Fibroblast of the conjunctiva (primary cell): ENCODE measurements at places on chromosomes 1 and 21.

- DNase-seq: no peak
Measured at GRCh38 chr1:72678683-72679082, 396.3 kb upstream of the NEGR1 start.

GRCh38 chr21:41858466-41859296 is 20.5 kb downstream of the PRDM15 start:
- DNase-seq: no peak

- no peak for DNase-seq
Measured at GRCh38 chr1:163697137-163697536, 375.4 kb downstream of the NUF2 start.

GRCh38 chr21:37117204-37117603 is 44.1 kb downstream of the TTC3 start:
- DNase-seq: no peak

- no peak for DNase-seq
Measured at GRCh38 chr1:248792342-248792741, 33.4 kb downstream of the SH3BP5L start.

DNA sequence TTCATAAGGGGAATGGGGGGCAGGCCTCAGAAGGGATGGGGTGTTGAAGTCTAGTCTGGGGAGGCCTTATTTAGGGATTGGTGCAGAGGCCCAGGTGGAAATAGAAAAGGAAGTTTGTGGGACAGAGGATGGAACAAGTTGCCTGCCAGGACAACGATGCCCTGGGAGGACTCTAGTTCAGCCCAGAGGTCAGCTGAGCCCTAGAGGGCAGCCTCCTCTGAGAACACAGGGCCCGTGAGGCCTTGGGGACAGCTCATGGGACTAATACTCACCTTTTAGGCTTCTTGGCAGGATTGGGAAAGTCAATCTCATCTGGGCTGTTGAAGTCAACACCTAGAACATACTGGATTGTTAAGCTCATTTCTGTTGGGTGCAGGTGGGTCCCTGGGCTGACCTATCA is 43.0 kb downstream of the LHX4 start:
- DNase-seq: no peak
